Neuronal stem cell (in vitro differentiated cells): ENCODE measurements at places on chromosomes 13 and 19.

DNA sequence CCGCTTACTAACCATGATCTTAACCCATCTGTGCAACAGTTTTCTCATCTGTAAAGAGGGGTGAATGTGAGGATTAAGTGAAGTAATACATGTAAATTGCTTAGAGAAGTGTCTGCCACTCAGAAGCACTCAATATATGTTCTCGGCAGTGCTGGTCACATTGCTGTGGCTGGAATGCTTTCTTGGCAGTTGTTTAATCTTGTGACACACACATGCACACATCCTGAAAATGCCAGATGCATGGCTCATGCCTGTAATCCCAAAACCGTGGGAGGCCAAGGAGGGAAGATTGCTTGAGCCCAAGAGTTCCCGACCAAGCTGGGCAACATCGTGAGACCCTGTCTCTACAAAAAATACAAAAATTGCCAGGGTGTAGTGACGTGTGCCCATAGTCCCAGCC lies 4.9 kb upstream of the DMKN start:
- no peak for DNase-seq

GRCh38 chr19:5123646-5124045 lies 154.7 kb downstream of the KDM4B start:
- DNase-seq: no peak

GRCh38 chr19:46915386-46915785 lies 54.6 kb downstream of the ARHGAP35 start:
- no peak for DNase-seq

GRCh38 chr13:110250258-110250891 lies 56.6 kb downstream of the COL4A1 start:
- no peak for DNase-seq

- no peak for DNase-seq
Observed at GRCh38 chr13:35481777-35482176, 5.3 kb upstream of the MAB21L1 start.

- no peak for DNase-seq
Observed at GRCh38 chr13:95023405-95023804, 277.8 kb downstream of the ABCC4 start.
